ENCODE measurements at places on chromosomes 3 and 15.

- H3K27me3 ChIP-seq: peaks cover 23% of the 10 kb centered on the region
- no peak overlapping the region for H3K27ac ChIP-seq
- H3K4me3 ChIP-seq: no peak overlapping the region
These were observed 11.7 kb upstream of the HHATL start for GRCh38 chr3:42714171-42714852.

- no peak for DNase-seq
- H3K27me3 ChIP-seq: no peaks in the 10 kb centered on the region
- no peaks in the 10 kb centered on the region for H3K36me3 ChIP-seq
These were observed 106.7 kb downstream of the ADAMTS17 start for GRCh38 chr15:100235030-100235617.

- H3K27ac ChIP-seq: no peak overlapping the region
- H3K4me1 ChIP-seq: peaks cover 13% of the 10 kb centered on the region
- H3K27me3 ChIP-seq: no peaks in the 10 kb centered on the region
- H3K36me3 ChIP-seq: no peaks in the 10 kb centered on the region
- DNase-seq: peak; percentile 58
These were observed 165.0 kb downstream of the ABHD5 start for GRCh38 chr3:43855674-43856299.

DNA sequence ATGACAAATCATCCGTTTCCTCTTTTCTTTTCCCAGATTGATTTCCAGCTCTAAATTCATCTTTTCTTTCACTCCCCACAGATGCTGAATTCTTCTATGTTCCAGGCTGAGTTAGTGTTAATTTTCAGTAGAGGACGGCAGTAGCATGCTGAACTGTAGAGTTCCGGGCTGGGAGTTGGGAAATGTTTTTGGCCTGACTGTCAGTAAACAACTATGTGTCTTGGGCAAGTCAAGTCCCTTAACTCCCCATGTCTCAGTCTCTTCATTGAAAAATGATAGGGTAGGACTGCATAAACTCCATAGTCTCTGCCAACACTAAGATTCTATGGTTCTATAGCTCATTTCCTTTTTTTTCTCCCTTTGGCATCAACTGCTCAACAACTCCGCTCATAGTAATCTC is 333.9 kb downstream of the TIGIT start:
- H3K36me3 ChIP-seq: no peaks in the 10 kb centered on the region
- peak overlapping the region; percentile 99 for H3K27ac ChIP-seq
- H3K4me1 ChIP-seq: peaks cover 49% of the 10 kb centered on the region

All from osteoblast (primary cell).